ENCODE measurements at places on chromosomes 2 and 18.

DNA sequence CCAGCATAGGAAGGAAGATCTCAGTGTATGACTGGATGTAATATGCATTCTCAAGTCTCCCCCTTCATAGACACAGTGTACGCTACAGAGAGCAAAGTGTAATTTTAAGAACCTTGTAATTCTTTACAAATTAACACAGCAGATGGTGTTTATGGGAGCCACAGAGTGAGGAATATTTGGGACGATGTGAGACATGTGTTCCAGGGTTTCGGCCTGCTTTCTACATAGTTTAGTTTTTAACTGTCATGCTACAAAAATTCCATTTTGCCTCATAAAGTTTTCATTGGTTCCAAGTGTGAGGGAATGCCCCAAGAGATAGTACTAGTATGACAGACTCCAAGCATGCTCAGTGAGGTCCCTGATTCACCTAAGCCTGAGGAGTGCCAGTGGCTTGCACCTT is 76.2 kb upstream of the LRRTM1 start:
- no peak for DNase-seq

DNA sequence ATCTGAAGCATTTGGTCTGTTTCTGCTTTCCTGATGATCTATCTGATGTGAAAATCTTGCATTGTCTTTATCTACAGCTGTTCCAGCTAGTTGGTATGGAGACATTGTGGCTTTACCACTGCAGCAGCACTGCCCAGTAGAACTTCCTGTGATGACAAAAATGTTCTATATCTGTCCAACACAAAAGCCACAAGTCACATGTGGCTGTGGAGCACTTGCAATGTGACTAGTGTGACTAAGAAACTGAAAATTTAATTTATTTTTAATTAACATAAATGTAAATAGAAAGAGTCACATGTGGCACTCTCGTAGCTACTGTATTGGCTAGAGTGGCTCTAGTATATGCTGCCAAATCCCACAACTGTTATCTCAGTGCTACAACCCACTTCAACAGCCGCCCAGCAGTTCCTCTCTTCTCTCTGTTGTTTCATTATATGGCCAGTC is 425.7 kb downstream of the SETBP1 start:
- no peak for DNase-seq

DNA sequence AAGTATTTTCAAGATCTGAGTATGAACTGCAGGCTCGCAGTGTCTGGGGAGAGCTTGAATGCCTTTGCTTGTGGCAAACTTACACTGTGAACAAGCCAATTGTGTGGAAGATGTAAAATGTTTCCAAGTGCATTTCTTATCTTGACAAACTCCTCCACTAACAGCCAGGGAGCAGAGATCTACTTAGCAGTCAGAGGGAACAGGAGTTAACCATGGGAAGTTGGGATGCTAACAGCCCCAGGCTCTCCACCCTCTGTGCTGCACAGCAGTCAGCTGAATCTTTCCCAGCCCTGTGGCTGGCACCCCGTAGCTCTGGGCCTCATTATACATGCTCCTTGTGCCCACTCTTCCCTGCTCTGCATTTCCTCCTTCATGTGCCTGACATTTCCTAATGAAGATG is 450.2 kb downstream of the TSN start:
- no peak for DNase-seq

- no peak for DNase-seq
Measured at GRCh38 chr2:160891353-160891740, 268.9 kb upstream of the TANK start.
